ENCODE measurements at places on chromosomes 3 and 15.

- DNase-seq: no peak
These were observed 146.2 kb downstream of the KLF13 start for GRCh38 chr15:31472636-31473384.

- DNase-seq: peak; percentile 100
These were observed at the start of the genes IFT122 and MBD4 for GRCh38 chr3:129439817-129440617. IFT122 (plus strand) TSS chr3:129440224; CDS start chr3:129440331, 107 bp downstream. MBD4 (minus strand) TSS chr3:129439948; CDS start chr3:129439833, 115 bp downstream.

DNA sequence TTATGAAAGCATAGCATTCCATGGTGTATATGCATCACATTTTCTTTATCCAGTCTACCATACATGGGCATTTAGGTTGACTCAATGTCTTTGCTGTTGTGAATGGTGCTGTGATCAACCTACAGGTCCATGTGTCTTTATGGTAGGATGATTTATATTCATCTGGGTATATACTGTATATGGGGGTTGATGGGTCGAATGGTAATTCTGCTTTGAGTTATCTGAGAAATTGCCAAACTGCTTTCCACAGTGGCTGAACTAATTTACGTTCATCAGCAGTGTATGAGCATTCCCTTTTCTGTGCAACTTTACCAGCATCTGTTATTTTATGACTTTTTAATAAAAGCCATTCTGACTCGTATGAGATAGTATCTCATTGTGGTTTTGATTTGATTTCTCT, 662.4 kb upstream of the BCHE start:
- no peak for DNase-seq

- no peak for DNase-seq
These were observed 42.8 kb upstream of the NSMCE3 start for GRCh38 chr15:29312387-29312786.

DNA sequence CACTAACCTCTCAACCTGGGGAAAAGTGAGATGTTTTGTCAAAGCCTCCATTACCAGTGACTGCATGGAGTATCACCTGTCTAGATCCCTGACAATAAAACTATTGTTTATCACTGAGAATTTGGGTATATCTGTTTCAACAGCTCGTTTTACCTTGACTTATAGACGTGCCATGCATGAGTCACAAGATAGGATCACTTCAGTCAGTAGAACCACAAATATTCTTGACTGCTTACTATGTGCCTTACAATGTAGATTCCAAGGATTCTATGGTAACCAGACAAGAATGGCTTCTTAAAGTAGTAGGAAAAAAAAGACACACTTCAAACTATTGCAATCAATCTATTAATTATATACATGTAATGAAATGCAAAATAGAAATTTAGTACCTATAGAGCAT, 55.7 kb upstream of the GRM7 start:
- DNase-seq: no peak

DNA sequence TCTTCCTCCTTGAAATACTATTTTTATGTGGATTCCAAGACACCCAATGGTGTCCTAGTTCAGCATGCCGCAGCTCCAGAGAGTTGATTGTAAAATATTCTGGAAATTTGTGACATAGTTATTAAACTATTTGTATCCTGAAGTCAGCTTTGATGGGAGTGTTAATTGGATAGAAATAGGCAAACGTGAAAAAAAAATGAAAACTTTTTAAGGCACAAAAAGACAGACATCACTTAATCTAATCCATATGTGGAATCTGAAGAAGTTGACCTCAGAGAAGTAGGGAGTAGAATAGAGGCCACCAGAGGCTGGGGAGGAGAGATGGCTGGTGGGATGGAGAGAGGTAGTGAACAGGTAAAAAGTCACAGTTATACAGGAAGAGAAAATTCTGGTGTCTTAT, 704.2 kb downstream of the ROBO1 start:
- no peak for DNase-seq

GRCh38 chr3:183255348-183255730, 2.3 kb downstream of the B3GNT5 start:
- peak; percentile 29 for DNase-seq

DNA sequence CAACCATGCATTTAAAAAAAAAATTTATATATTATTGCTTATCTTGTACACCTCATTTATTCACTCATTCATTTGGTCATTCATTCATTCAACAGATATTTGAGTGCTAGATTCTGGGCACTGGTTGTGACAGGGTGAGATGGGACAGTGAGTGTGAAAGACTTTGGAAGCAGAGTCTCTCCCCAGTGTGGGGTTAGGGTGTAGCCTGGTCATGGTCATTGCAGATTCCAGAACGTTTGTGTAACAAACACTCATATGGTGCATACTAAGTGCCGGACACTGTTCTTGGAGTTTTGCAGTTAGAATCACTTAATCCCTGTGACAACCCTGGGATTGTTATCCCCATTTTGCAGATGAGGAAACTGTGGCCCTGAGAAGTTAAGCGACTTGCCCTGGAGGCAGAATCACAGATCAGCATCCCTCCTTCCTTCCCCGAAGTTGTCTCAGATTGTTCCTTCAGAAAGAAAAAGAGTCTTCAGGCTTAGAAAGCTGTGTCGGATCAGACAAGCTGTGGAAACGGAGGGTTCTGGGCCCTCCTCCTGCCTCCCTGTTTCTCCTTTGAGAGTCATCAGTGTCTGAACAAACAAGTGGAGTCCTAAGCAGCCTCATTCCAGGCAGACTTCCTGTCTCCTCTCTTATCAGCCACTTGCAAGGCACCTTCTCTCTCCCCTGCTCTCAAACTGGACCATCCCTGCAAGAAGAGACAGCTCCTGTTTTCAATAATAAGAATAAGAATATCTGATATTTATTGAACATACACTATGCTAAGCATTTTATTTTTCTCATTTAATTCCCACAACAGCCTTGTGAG, 6.3 kb downstream of the LOXL1 start:
- DNase-seq: no peak

GRCh38 chr3:54599716-54600115, 328.1 kb downstream of the LRTM1 start:
- DNase-seq: no peak

GRCh38 chr3:106114220-106114619, 245.4 kb upstream of the CBLB start:
- no peak for DNase-seq

DNA sequence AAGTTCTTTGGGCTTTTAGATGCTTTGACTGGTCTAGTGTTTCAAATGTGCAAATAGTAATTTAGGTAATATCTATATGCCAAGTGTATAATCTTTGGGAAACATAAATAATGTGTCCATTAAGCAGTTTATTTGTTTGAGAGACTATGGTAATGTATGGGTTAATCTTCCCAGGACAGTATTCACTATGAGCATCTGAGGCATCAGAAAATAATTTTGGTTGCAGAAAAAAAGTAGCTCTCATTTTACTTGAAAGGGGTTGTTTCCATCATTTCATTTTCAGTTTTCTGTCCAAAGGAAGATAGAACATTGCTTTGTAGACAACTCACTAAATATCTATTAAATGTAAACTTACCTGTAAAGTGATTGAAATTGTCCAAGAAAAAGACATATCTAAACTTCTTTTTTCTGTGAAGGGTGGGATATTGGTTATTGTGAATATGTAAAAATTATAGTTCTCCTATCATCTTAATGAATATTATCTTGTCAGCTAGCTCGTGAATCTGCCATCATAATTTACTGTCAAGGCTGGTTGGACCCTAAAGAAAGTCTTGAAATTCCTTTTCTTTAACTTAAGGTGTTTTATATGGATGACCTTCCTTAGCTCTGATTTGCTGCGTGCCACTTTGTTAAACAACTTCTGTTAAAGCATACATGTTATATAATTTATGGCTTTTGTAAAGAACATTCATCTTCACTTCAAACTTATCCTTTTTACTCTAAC, 108.8 kb downstream of the EPHA3 start:
- no peak for DNase-seq

- DNase-seq: peak; percentile 56
These were observed 3.5 kb downstream of the FURIN start for GRCh38 chr15:90871716-90872485.

GRCh38 chr3:194381460-194381875, 11.9 kb upstream of the LRRC15 start:
- no peak for DNase-seq

DNA sequence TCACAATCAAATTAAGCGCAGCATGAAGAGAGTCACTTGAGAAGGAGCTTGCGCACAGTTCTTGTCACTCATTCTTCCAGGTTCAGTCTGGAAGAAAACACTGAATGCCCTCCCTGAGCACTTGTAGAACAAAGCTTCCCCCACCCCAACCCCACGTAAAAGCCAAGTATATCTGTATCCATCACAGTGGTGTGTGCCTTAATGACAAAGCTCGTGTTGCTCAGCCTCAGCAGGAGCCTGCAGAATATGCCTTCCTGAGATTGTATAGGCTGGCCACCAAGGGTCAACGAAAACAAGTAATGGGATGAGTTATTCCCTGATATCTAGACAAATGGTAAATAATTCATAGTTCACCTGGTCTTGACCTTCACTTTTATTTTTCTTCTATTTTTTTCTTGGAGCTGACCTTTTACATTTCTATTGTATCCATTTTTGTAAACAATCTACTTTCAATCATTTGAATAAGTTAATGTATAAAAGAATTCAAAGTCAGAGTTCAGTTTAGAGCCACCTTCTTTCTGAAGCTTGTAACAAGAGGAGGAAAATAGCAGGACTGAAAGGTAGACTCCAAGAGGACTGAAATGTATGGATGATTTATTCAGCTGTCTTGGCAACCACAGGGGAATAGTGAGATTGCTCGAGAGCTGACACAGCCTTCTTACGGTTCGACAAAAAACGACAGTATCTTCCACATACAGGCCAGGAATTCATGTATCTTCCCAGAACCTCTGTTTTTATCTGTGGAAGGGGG, 405.5 kb upstream of the TPM1 start:
- no peak for DNase-seq

GRCh38 chr3:153626158-153626557, 464.1 kb downstream of the RAP2B start:
- no peak for DNase-seq

- DNase-seq: no peak
These were observed 217.9 kb downstream of the TBC1D2B start for GRCh38 chr15:77859491-77860060.

DNA sequence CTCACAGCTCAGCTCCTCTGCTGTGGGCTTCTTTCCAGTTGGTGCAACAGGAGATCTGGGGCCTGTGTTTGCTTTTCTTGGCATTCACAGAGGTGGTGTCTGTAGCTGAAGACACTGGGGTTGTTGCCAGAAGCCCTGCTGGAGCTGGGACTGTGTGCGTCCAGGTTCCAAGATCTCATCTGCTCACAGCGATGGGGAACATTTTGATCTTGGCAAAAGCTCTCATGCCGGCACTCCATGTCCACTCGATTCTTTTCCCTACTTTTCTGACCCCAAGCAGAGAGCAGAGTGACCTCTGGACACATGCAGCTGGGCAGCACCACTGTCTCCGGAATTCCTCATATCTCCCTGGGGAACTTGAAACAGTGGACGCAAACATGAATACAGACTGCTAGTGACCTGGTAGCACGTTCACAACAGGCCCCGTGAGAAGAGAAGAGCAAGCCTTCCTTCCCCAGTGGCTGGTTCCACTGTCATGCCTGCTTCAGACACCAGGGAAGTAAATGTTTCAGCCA, 36.1 kb upstream of the MECOM start:
- DNase-seq: no peak

DNA sequence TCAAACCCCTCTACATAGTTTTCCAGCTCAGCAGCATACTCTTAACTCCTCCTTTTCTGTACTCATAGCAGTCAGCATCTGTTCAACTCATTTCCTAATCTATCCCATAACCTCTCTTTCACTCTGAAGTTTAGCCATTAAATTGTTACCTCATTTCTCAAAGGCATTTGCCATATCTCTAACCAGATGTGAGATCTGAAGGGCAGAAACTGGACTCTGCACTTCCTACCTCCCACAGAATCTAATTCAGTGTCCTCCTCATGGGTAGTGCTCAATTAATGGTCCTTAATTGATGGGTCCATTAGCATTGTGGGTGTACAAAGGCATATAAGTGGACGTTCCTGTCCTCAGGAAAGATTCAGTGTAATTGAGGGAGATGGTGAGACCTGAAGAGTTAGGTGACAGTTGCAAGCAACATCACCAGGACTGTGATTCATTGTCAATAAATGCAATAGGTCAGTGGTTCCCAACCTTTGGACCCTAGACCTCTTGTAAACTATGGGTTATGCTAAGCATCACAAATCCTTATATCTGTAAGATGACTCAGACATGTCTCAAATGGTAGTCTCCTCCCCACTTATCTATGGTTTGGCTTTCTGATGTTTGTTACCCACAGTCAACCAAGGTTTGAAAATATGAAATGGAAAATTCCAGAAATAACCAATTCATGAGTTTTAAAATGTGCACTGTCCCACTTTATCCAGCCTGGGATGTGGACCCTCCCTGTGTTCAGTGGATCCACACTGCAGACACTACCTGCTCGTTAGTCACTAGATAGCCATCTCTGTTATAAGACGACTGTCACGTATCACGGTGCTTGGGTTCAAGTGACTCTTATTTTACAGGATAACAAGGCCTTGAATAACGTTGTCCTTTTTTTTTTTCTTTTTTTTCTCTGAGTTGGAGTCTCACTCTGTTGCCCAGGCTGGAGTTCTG, 25.0 kb upstream of the UACA start:
- no peak for DNase-seq

DNA sequence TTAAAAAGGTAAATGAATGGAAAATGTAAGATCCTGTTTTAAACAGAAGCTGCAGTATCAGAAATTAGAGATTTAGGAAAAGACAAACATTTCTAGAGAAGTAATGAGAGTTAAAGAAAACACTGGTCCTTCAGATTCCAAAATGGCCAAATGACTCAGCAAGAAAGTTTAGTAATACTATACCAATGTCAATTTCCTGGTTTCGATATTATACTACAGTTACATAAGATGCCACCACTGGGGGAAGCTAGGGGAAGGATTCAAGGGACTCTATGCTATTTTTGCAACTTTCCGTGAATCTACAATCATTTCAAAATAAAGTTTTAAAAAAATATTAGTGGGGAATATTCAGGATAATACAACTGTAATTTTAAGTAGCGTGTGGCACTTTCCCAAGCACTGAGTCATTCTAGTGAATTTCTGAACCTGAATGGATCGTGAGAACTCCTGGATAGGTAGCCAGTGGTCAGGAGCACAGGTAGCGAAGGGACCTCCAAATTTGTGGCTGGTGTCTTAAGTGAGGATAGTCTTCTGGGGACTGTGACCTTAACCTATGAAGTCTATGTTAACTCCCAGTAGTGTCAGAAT, 37.6 kb downstream of the TMCC1 start:
- no peak for DNase-seq

DNA sequence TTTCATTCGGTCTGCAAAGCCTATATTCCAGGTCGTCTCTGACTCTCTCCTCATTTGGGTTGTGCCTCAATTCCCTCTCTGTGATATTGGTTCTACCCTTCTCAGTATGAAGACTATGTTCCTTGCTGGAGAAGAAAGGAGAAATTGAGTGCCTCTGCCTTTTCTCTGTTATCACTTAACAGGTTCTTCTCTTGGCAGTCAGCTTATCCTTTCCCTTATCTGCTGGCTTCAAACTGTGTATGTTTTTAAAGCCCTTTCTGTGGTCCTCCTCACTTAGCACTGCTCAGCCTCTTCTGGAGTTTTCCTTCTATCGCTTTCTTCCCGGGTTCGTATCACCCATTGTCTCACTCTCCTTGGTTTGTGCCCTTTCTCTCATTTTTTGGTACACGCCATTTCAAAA, 65.3 kb upstream of the FSTL1 start:
- DNase-seq: no peak

GRCh38 chr3:148839805-148840204, 12.2 kb downstream of the CPB1 start:
- DNase-seq: no peak

- DNase-seq: no peak
These were observed 12.8 kb downstream of the UBXN7 start for GRCh38 chr3:196419386-196419785.

GRCh38 chr15:74845208-74845568, 2.2 kb upstream of the ULK3 start:
- no peak for DNase-seq

Data from neural progenitor cell (in vitro differentiated cells).